CD4-positive, CD25-positive, alpha-beta regulatory T cell (primary cell): ENCODE measurements at places on chromosomes 11 and 22. TPM values are rescaled to one million over a fixed set of nuclear protein-coding genes. Genes with fewer than 3 reads are reported as not detected.

- H3K4me1 ChIP-seq = peaks cover 45% of the 10 kb centered on the region
- H3K36me3 ChIP-seq = peaks cover 83% of the 10 kb centered on the region
- no peak overlapping the region for H3K4me3 ChIP-seq
Measured at GRCh38 chr22:29275167-29275566, 7.1 kb downstream of the EWSR1 start.

DNA sequence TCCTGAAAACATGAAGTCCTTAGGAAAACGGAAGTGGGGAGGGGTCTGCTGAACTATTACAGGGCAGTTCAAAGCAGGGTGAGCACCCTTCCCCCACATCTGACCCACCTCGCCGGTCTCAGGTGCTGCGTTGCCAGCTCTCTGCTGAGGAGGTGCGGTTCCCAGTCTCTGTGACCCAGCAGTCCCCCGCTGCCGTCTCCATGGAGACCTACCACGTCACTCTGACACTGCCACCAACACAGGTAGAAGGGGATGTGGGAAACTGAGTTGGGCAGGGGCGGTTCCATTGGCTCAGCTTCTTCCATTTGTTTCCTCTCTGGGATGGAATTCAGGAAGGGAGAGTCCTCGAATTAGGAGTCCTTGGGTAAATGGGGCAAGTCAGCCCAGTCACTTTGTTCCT, 3.3 kb downstream of the C2CD2L start:
- peaks cover 42% of the 10 kb centered on the region for H3K4me1 ChIP-seq
- no peaks in the 10 kb centered on the region for H3K27me3 ChIP-seq
- H3K36me3 ChIP-seq = peaks cover 35% of the 10 kb centered on the region
- no peak overlapping the region for H3K27ac ChIP-seq

DNA sequence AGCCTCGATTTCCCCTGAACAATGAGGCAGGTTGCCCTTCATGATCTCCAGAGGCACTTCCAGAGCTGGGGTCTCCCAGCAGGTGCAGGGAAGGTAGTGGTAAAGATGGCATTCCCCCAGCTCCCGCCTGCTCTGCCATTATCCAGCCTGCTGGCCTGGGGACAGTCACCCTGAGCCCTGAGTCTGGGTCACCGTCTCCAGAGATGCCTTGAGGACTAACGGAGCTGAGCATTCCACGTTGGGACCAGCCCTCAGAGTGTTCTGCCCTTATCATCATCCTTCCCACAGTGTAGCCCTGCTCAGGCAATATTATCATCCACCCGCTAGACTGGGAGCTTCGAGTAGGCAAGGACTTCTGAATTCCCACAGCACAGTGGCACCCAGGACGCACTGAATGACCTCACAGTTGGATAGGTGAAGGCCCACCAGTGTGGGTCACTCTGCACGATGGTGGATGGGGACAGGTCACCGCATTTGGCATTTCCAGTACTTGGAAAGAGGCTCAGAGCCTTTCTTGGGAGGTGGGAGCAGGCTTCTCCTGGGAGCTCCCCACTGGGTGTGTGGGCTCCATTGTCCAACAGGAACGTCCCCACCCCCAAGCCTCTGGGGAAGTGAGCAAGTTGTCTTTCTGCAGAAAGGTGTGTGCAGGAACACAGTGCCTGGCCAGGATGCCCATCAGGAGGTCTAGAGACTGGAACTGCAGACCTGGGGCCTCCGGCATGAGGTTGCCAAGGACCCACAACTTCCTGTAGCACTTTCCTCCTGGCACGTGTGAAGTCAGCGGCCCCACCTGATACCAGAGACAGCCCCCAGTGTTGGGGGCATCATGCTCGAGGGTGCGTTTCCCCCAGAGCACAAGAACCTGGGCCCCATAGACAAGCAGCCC, 51.4 kb upstream of the WNT7B start:
- H3K4me3 ChIP-seq = no peak overlapping the region
- no peak for DNase-seq
- H3K27me3 ChIP-seq = peaks cover 14% of the 10 kb centered on the region
- peaks cover 4% of the 10 kb centered on the region for H3K4me1 ChIP-seq
- H3K27ac ChIP-seq = no peak overlapping the region
- no peaks in the 10 kb centered on the region for H3K36me3 ChIP-seq

- no peaks in the 10 kb centered on the region for H3K4me1 ChIP-seq
- H3K36me3 ChIP-seq = no peaks in the 10 kb centered on the region
- no peak overlapping the region for H3K4me3 ChIP-seq
Measured at GRCh38 chr11:78339483-78339882, 78.1 kb downstream of the GAB2 start.

GRCh38 chr11:132234878-132235277, 864.5 kb downstream of the NTM start:
- H3K27ac ChIP-seq = no peak overlapping the region
- no peaks in the 10 kb centered on the region for H3K4me1 ChIP-seq
- H3K4me3 ChIP-seq = no peak overlapping the region

DNA sequence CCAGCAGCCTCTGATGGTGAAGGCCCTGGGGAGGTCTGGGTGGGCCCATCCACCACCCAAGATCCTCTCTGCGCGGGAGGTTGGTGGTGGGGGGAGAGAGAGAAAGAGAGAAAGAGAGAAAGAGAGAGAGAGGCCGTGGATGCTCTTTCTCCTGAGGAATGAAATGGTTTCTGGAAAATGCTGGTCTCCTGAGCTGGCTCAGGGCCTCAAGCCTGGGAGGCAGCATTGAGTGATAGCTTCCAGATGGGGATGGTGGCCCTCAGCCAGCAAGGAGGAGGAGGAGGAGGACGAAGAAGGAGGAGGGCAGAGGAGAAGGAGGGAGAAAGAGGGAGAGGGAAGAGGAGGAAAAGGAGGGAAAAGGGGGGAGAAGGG, 4.6 kb downstream of the TSPAN32 start:
- DNase-seq = no peak
- H3K4me1 ChIP-seq = peaks cover 63% of the 10 kb centered on the region
- H3K36me3 ChIP-seq = no peaks in the 10 kb centered on the region
- peak overlapping the region; percentile 80 for H3K27ac ChIP-seq
- no peaks in the 10 kb centered on the region for H3K27me3 ChIP-seq

QSER1 gene
- total RNA-seq = 9.4 TPM

KRTAP5-4 gene
- total RNA-seq = not detected

DUSP8 gene
- total RNA-seq = 71.7 TPM

ACR gene
- not detected for total RNA-seq

KCNA4 gene
- total RNA-seq = not detected

GRM5 gene
- not detected for total RNA-seq
